ENCODE measurements at places on chromosomes 1 and 21. TPM values are rescaled to one million over a fixed set of nuclear protein-coding genes. Genes with fewer than 3 reads are reported as not detected.

The PTPRC gene
- 782 TPM for polyA plus RNA-seq

The LY9 gene
- polyA plus RNA-seq = 197 TPM

The PROX1 gene
- not detected for polyA plus RNA-seq

The ARHGEF16 gene
- not detected for polyA plus RNA-seq

The TSPAN1 gene
- not detected for polyA plus RNA-seq

The CADM3 gene
- not detected for polyA plus RNA-seq

The JAM2 gene
- 2.9 TPM for polyA plus RNA-seq

The SPATA45 gene
- not detected for polyA plus RNA-seq

The DCLRE1B gene
- polyA plus RNA-seq = 6.3 TPM

The CIART gene
- polyA plus RNA-seq = not detected

The SEC16B gene
- polyA plus RNA-seq = not detected

The TAF5L gene
- polyA plus RNA-seq = 4.9 TPM

The SMIM34 gene
- not detected for polyA plus RNA-seq

The KAZN gene
- polyA plus RNA-seq = not detected

The ATP6V1G3 gene
- polyA plus RNA-seq = not detected

The TRIM17 gene
- polyA plus RNA-seq = 0.26 TPM

The HSPB7 gene
- polyA plus RNA-seq = not detected

The NLRP3 gene
- polyA plus RNA-seq = 0.11 TPM

The NIBAN1 gene
- polyA plus RNA-seq = not detected

The ASH1L gene
- polyA plus RNA-seq = 24.4 TPM

The LMX1A gene
- polyA plus RNA-seq = not detected

The GJA9 gene
- polyA plus RNA-seq = not detected

The ELAPOR1 gene
- not detected for polyA plus RNA-seq

The NUP210L gene
- not detected for polyA plus RNA-seq

The IL24 gene
- 63.5 TPM for polyA plus RNA-seq

The SFN gene
- not detected for polyA plus RNA-seq

The SELENBP1 gene
- polyA plus RNA-seq = not detected

The RER1 gene
- polyA plus RNA-seq = 120 TPM

The EFNA3 gene
- polyA plus RNA-seq = not detected

The NHLH2 gene
- not detected for polyA plus RNA-seq

The LYPD8 gene
- polyA plus RNA-seq = 0.39 TPM

The TLR5 gene
- 0.91 TPM for polyA plus RNA-seq

The FAM163A gene
- not detected for polyA plus RNA-seq

The CLCA2 gene
- not detected for polyA plus RNA-seq

The ATP1B1 gene
- polyA plus RNA-seq = not detected

The TSACC gene
- 1.2 TPM for polyA plus RNA-seq

The PIAS3 gene
- polyA plus RNA-seq = 10.0 TPM

The OXCT2 gene
- polyA plus RNA-seq = not detected

The APP gene
- 24.9 TPM for polyA plus RNA-seq

The KRTAP24-1 gene
- not detected for polyA plus RNA-seq

The DNTTIP2 gene
- 83.2 TPM for polyA plus RNA-seq

The CCNL2 gene
- polyA plus RNA-seq = 16.8 TPM
